ENCODE measurements at places on chromosomes 7 and 10. TPM values are rescaled to one million over a fixed set of nuclear protein-coding genes. Genes with fewer than 3 reads are reported as not detected.
A peak's percentile ranks its signal among the peaks of the same experiment; 100 is the strongest.

OR2A1 gene
- total RNA-seq: 0.22 TPM

OR2A42 gene
- 0.27 TPM for total RNA-seq

RHOBTB1 gene
- total RNA-seq: 13.7 TPM

CHST12 gene
- total RNA-seq: 30.7 TPM

ATOH7 gene
- total RNA-seq: 0.22 TPM

KLF14 gene
- total RNA-seq: 1.1 TPM

FAM24B gene
- total RNA-seq: 5.4 TPM

LRCH4 gene
- 75.7 TPM for total RNA-seq

MYL10 gene
- not detected for total RNA-seq

NEUROD6 gene
- not detected for total RNA-seq

STOX1 gene
- 0.27 TPM for total RNA-seq

DDC gene
- total RNA-seq: not detected

DMTF1 gene
- 147 TPM for total RNA-seq

PNLIPRP1 gene
- 1.2 TPM for total RNA-seq

ABCB1 gene
- 21.0 TPM for total RNA-seq

KLLN gene
- 0.98 TPM for total RNA-seq

GRCh38 chr10:95217476-95217875 lies 23.4 kb downstream of the ACSM6 start:
- DNase-seq: no peak

DNA sequence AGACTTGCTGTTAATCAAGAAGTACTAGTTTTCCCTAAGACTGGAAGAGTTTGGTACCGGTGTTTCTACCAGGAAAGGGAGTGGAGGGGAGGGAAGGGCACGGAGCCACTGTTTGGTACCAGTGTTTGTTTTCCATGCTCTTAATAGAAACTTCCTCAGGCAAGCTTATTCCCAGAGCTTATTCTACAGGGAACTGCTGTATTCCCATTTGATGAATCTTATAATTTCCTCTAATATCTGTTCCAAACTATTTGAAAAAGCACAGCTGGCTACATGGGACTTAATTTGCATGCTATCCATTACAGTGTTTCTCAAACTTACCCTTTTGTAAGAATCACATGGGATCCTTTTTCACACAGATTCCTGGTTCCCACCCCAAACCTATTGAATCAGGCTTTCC lies 23.7 kb downstream of the SLC26A4 start:
- DNase-seq: no peak

DNA sequence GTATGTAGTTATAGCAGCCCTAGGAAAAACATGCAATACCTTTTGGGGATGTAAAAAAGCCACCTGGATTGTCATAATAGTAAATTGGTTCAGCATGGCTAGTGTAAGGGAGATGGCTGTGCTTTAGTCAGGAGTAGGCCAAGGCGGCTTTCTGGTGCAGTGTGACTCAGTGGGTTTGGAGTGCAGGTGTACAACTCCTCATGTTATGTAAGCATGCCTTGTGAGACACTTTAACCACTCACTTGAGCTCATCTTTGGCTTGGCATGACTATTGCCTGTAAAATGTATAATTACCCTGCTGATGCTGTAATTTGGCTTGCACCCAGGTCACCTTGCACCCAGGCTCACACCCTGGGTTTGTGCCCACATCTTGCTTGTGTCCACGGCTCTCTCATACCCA lies 239.2 kb upstream of the GLI3 start:
- no peak for DNase-seq

DNA sequence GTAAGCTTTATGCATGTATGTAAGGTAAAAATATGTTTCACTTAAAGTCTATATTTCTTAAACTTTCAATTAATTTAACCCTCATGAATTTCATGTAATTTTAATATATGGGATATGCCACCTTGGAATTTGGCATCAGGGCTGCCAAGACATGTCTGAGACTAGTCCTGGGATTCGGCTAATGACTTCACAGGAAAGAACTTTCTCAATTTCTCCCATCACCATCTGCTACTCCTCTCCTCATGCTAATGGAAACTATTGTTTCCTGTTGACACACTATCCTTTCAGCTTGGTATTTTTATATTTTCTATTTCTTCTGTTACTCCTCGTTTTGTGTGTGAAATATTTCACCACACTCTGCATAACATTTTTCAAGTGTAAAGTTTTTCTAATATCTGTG lies 205.9 kb downstream of the ARL4A start:
- DNase-seq: no peak

- no peak for DNase-seq
Observed at GRCh38 chr7:84117304-84117703, 77.3 kb downstream of the SEMA3A start.

GRCh38 chr10:86299562-86299961 lies 67.0 kb downstream of the GRID1 start:
- peak; percentile 19 for DNase-seq

DNA sequence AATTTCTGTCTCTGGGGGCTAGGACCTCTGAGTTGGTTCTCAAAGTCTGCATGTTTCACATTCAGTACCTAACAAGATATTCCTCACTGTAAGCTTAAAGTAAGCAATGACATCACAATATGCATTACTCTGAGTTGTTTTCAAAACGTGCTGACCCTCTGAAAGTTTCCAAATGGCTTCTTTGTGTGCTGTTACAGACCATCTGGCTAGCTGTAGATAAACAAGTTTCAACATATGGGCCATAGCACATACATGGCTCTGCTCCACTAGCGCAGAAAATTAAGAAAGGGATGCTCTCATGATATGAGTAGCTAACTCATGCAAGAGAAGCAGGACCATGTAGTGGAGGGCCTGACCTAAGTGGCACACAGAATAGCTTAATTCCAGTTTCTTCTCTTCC lies 119.0 kb downstream of the HTR7 start:
- no peak for DNase-seq

DNA sequence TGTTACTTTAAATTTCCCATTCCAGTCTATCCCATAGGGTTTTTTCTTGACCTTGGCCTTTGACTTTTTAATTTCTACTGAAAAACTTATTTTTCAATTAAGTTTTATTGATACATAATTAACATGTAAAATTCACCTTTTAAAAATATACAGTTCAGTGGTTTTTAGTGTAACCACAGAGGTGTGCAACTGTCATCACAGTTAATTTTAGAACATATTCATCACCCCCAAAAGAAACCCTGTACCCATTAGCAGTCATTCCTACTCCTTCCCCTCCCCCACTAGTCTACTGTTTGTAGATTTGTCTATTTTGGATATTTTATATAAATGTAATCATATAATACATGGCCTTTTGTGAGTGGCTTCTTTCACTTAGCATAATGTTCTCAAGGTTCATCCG lies 96.5 kb upstream of the GJD4 start:
- no peak for DNase-seq

DNA sequence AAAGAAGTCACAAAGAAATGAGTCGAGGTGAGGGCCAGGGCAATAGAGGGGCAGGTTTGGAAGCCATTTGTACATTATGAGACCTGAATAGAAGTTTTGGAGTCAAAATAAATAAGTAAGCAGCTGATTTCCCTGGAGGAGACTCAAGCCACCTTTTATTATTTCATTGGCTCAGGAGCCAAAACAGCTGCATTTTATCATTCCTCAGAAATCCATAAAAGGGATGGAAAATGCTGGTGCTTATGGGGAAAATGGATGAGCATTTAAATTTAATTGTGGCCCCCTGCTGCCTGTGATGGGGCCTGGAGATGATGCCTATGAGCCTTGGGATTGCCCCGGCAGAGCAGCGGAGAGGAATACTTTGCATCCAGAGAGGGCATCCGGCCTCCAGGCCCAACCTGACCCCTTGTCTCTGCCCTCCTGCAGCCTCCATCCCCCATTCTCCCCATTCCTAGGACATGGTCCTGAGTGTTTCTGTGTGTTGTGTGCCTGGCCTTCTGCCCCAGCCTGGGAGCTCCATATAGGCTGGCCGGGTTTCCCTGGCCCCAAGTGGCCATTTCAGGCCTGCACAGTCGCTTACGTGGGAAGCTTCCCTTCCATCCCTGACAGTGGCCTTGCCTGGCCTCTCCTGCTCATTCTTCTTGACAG lies 296.8 kb upstream of the ZMIZ1 start:
- DNase-seq: peak; percentile 42

GRCh38 chr10:22427890-22428571 lies 82.7 kb downstream of the SPAG6 start:
- DNase-seq: no peak

DNA sequence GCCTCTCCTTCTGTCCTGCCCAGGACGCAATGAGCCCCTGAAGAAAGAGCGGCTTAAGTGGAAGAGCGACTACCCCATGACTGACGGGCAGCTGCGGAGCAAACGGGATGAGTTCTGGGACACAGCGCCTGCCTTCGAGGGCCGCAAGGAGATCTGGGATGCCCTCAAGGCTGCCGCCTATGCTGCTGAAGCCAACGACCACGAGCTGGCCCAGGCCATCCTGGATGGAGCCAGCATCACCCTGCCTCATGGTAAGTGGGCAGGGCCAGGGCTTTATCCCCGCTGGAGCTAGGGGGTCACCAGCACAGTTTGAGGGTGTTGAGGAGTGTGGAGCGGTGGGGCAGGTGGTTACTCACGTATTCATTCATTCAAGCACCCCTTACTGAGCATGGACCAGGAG lies 4.7 kb upstream of the ANKRD2 start:
- no peak for DNase-seq

- no peak for DNase-seq
Observed at GRCh38 chr7:1058821-1059199, 14.5 kb downstream of the GPR146 start.

DNA sequence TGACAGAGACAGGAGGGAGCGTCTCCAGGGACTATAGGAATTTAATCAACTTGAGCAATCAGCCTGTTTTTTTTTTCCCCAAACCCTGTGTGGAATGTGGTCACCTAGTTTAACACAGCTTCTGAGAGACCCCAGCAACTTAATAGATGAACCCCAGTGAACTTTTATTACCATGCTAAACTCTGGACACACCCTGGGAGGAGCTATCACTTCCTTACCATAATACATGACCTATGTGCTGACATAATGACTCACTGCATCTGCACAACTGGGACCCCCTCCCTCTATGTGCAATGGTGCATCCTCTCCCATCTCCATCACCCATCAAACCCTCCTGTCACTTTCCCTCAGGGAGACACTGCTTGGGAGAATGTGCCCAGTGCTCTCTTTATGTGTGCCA lies 83.7 kb downstream of the EPC1 start:
- DNase-seq: no peak

DNA sequence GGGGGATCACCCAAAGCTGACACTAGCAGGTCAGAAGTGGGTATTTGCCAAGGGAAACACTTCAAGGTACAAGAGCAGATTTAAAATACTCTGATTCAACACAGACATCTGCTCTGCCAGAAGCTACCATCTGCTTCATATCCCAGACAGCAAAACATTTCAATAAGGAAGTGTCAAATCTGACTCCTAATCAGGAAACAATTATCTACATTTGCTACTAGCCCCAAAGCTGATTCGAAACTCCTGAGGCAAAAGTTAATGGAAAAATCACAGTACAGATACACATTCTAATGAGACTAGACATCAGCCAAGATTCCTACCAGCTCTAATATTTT lies 48.9 kb downstream of the PARD3 start:
- DNase-seq: no peak

- DNase-seq: no peak
Observed at GRCh38 chr10:6102128-6102527, 13.3 kb downstream of the RBM17 start.

Data from sciatic nerve (tissue), 2 donors.